Dermis microvascular lymphatic vessel endothelial cell (primary cell): ENCODE measurements at places on chromosomes 4 and X.

- peak; percentile 84 for DNase-seq
Observed at GRCh38 chr4:85747882-85748491, 273.0 kb downstream of the ARHGAP24 start.

GRCh38 chrX:153405426-153405825, 4.3 kb upstream of the PNMA6E start:
- DNase-seq: no peak

DNA sequence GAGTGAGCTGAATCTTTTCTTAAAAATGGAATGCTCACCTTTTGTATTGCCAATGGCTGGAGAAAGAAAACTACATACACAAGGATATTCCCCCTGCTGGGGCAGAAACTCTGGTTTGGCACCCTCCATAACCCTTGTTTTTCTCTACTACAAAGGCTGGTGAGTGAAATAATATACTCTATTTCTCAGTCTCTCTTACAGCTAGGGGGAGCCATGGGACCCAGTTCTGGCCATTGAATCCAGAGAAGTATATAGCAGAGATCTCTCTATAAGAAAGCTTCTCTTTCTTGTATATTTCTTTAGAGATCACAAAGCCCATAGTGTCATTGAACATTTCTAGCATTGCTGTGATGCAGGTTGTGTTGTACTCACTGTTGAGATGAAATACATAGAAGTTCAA, 49.8 kb downstream of the SMPX start:
- DNase-seq: no peak

DNA sequence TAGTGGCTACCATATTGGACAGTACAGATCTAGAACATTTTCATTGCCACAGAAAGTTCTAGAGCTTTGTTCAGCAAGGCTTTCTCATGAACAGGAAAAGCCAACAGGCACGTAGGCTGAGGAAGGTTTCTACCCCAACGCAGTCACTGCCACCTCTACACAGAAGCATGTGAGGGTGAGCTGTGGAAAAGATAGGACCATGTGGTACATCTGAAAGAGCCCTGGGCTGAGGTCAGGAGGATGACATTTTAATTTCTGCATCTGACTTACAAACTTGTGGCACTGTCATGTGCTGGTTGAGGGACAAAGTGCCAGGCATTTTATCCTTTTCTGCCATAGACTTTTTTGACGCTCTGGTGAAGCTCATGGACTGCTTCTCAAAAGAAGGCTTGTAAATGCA, 454.2 kb downstream of the BCOR start:
- no peak for DNase-seq

DNA sequence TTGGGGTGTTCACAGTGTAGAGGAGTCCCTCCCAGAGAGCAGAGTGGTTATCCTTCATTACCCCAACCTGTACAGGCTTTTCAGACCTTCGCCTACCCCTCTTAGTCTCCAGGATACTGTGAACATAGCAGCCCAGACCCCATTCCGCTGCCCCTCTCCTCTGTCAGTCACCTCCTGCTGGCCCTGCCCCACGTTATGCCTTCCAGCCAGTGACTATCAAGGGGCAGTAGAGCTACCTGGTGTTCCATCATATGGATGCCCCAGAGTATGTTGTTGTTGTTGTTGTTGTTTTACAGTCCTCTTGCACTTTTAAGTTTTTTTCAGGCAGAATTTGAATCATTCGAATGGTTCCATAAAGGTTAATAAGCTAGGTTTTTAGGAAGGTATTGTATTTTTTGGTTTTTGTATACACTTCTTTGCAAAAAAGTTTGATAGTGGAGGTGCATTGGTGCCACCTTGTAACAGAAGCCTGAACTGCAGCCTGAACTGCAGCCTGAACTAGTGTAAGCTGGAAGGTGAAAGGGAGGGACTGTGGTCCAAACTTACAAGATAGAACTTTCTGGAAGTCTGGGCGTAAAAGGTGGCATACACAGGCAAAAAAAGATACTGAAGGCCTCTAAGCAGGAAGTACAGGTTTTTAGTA, 101.4 kb upstream of the RAB40AL start:
- DNase-seq: peak; percentile 21

DNA sequence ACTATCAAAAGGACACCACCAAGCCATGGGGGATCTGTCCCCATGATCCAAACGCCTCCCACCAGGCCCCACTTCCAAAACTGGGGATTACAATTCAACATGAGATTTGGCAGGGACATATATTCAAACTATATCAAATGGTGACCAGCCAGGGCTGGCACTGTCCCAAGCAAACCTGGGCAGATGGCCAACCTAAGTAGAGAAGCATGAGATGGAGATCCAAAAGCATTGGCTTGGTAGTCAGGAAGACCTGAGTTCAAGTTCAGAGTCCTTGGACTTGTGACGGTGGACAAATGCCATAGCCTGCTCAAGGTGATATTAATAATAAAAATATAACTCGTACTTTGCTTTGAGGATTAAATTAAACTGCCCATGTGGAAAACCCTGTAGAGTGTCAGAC, 79.2 kb upstream of the HS3ST1 start:
- peak; percentile 65 for DNase-seq
